ENCODE measurements at places on chromosomes 7 and 10.

DNA sequence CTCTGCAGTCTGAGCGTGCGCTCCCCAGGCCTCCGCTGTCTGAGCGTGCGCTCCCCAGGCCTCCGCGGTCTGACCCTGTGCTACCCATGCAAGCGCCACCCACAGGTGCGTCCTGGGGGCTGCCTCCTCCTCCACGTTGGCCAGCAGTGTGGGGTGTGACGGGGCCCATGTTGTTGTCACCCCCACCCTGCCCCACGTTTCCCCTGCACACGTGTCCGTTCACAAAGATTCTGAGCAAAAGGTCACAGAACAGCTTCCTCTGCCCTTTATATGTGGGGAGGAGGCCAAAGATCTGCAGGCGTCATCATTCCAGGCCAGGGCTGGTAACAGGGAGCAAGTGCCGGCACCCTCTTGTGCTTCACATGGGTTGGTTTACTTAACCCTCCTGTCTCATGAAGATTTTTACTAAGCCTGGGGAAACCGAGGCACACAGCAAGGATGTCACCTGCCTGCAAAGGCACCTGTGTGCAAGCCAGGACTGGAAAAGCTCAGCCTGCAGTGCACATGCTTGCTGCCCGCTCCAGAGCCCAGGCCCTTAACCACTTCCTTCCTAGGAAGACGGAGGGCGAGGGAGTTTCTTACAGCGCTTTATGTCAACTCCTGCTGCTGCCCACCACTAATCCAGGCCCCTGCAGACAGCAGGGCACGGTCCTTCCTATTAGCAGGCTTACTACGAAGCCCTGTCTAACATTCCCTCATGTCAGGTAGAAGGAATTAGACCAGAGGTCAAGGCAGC is 4.8 kb downstream of the GPR146 start:
- DNase-seq, result no peak

DNA sequence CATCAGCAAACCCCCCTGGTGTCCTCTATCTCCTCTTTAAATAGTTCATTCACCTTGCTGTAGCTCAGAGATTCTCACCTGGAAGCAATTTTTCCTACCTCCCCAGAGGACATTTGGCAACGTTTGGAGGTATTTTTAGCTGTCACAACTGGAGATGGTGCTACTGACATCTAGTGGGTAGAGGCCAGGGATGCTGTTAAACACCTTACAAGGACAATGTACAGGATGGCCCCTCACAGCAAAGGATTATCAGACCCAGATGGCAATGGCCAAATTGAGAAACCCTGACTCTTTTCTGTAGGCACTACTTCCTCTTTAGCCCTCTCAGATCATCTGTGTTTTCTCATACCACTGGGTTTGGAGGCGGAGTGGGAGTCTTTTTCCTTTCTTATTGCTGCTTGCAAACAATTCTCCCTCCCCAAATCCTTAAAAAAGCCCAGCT is 13.2 kb upstream of the TRA2A start:
- DNase-seq, result no peak

GRCh38 chr7:100803398-100804161 is 23.7 kb downstream of the EPHB4 start:
- no peak for DNase-seq

DNA sequence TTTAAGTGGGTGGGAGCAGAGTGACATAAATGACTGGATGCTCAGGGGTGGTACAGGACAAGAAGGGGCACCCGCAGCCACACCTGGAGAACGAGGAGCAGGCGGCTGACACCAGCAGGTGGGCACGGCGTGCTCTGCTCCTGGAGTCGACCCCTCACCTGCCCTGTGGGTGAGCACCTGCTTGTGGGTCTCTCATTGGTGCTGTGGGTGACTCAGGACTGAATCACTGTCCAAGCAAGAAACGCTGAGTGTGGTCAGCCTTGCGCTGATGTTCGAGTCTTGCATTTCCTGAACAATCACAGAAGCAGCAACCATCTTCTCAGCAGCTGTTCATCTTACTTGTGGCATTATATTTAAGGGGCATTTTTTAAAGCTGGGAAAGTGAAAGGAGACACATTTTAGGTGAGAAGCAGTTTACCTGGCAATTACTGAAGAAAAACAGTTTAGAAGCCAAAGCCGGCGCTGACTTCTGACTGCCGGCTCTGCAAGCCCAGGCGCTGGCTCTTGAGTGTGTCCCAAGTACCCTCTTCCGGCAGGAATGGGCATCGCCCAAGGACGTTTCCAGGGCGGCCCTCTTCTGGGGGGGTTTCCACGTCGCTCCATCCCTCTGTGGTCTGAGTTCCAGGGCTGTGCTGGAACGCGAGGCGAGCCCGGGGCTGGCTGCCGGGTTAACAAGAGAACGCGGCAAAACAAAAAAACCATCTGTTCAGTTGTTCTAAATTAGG is 145.2 kb upstream of the PFKP start:
- DNase-seq, result no peak

- no peak for DNase-seq
Measured at GRCh38 chr7:95802270-95802669, 29.9 kb downstream of the DYNC1I1 start.

- DNase-seq, result no peak
Measured at GRCh38 chr10:53430127-53430891, 657.7 kb upstream of the MBL2 start.

GRCh38 chr7:149013876-149014275 is 14.4 kb downstream of the PDIA4 start:
- DNase-seq, result no peak

GRCh38 chr7:60706-61105 is 131.7 kb upstream of the FAM20C start:
- DNase-seq, result no peak

- DNase-seq, result no peak
Measured at GRCh38 chr7:133268355-133268754, 15.5 kb downstream of the EXOC4 start.

GRCh38 chr7:33904681-33905388 is 504 bp upstream of the BMPER start:
- no peak for DNase-seq

GRCh38 chr10:76231286-76231934 is 800.0 kb downstream of the LRMDA start:
- no peak for DNase-seq
